NCI-H2029 treated with DMSO at 0.1 percent for 48 hours (cell line): ENCODE measurements at places on chromosomes 11 and 22.

DNA sequence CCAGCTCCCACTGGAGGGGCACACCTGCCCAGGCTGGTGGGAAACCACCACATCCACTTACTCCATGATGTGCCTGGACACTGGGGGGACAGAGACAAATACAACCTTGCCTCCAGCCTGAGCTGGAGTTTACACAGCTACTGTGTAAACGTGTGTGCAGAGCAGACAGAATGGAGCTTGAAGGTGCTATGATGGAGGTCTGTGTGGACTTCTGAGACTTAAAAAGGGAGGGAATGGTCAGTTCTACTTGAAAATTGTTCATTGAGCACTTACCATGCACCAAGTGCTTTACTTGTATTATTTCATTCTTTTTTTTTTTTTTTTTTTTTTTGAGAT lies 11.2 kb downstream of the CDCA5 start:
- no peak for DNase-seq

GRCh38 chr22:29831186-29831921 lies 6.7 kb downstream of the ASCC2 start:
- no peak for DNase-seq

- DNase-seq: no peak
These were observed 17.9 kb downstream of the CRELD2 start for GRCh38 chr22:49936018-49936972.

DNA sequence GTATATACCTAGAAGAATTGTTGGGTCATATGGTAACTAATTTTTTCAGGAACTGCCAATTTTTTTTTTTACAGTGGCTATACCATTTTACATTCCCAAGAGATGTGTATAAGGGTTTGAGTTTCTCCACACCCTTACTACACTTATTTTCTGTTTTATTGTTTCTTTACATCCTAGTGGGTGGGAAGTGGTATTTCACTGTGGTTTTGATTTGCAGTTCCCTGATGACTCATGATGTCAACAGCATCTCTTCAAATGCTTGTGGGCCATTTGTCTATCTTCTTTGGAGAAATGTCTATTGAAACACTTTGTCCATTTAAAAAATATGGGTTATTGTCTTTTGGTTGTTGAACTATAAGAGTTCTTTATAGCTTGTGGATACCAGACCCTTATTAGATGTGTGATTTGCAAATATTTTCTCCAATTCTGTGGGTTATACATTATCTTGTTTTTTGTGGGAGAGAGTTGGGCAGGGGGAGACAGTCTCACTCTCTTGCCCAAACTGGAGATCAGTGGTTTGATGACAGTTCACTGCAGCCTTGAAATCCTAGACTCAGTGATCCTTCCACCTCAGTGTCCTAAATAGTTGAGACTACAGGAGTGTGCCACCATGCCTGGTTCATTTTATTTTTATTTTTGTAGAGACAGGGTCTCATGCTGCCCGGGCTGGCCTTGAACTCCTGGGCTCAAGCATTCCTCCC lies 30.3 kb upstream of the PISD start:
- DNase-seq: no peak

GRCh38 chr22:45276507-45277105 lies 8.1 kb upstream of the UPK3A start:
- DNase-seq: no peak

DNA sequence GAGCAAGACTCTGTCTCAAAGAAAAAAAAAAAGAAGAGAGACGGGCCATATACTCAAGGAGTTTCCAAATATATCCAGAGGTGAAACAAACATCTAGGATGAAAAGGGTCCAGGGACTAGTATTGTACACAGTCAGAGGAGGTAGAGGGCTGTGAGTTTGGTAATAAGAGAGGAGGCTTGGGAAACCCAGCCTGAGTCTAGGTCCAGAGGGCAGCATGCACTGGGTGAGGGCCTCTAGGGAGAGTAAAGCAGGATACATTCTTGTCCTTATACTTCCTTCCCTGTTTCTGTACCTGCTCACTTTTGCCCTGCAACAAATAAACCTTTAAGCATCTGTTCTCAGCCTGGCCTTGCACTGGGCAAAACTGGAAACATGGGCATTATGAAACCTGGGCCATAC lies 31.5 kb downstream of the STIM1 start:
- DNase-seq: no peak

DNA sequence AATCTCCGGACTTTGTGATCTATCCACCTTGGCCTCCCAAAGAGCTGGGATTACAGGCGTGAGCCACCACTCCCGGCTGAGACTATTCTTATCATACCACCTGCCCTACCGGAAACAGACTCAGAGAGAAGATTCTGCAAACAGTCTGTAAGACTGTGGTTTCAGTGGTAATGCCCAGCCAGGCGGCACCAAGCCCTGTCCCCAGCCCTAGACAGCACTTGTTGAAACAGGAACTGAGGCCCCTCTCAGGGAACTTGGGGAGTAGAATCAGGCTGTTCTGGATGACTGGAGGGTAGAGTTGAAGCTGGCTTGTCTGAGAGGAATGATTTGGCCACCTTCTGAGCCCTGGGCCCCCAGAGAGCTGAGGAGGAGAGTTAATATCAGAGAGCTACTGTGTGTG lies 1.3 kb upstream of the INSC start:
- no peak for DNase-seq

DNA sequence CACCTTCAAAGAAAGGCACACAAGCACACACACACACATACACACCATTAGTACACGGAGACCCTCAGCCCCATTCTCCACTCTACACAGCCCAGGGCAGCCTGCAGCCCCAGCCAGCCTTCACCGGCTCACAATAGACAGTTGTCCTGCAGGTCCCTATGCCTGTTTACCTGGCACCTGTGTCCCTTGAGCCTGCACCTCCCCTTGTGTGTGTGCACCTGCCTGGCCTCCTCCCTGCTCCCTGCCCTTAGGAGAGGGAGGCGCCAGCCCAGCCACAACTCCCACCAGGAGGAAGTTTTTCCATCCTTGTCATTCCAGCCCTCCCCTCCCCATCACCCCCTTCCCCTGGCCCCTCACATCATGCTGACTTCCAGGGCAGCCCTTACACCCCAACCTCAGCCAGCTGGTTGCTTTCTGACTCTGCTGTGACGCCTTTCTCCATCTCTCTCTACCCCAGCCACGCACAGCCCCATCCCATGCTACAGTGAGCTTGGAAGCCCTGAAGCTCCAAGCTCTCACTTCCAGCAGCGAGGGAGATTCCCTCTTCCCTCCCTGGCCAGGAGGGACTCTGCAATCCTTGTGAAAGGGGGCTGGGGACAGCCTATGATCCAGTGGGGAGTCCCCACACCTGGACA lies 4.4 kb downstream of the AHNAK start:
- peak; percentile 20 for DNase-seq

DNA sequence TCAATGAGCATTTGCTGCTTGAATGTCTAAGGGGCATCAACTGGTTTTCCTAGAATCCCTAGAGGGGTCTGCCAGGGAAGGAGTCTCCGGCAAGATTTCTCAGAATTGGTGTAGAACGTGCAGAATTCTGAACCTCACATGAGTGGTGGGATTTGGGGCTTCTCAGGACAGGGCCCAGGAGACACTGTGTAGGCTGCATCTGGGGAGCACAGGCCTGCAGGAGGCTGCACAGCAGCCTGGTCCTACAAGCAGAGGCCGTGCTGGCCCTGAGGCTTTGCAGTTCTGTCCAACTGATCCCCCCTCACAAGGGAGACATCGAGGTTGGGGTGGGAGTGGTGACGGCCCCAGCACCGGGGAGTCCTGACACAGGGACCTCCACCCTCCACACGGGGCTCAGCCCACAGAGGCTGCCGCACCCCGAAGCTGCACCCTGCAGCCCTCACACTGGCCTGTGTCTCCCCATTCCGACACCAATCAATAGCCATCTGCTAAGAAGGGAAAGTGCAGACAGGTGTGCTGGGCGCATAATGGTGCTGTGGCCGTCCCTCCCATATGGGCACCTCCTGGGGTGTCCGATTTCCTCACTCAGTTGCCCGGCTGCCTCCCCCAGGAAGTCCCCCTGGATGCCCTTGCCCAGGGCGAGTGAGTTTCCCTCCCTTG lies 688.1 kb downstream of the BRD1 start:
- no peak for DNase-seq

DNA sequence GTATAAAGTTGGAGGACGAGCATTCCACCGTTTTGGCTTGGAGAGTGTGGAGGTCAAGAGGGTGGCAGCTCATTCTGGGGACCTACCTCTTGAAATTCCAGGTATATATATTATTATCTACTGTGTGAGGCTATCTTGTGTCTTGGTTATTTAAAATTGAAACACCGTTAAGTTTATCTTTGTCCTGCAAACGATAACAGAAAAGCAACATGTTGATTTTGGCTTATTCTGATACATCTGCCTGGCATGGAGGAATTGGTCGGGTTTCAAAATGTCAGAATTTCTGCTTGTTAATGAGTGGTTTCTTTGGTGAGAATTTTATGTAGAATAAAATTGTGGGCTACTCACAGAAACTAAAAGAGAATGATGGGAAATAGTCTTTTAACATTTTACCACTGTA lies 54.4 kb downstream of the SVIP start:
- no peak for DNase-seq

DNA sequence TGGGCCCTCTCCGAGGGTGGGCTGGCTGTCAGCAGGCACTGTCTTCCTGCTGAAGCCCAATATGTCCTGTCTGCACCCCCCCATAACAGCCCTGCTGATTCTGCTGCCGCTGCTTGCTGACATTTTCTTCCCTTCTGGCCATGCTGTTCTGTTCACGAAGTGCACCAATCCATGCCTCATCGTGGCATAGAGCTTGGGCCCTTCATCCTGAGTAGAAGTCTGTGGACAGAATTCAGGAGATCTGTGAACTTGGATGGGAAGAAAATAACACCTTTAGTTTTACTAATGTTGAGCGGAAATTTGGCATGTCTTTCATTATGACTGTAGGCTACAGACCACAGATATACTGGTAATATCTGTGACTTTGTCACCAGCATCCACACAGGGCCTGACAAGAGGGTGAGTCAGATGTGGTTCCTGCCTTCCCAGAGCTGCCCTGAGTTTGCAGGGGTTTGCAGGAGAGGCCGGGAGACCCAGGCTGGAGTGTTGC lies 14.1 kb upstream of the KIAA0930 start:
- DNase-seq: no peak

- no peak for DNase-seq
These were observed 45.9 kb downstream of the SLC1A2 start for GRCh38 chr11:35373284-35373933.

DNA sequence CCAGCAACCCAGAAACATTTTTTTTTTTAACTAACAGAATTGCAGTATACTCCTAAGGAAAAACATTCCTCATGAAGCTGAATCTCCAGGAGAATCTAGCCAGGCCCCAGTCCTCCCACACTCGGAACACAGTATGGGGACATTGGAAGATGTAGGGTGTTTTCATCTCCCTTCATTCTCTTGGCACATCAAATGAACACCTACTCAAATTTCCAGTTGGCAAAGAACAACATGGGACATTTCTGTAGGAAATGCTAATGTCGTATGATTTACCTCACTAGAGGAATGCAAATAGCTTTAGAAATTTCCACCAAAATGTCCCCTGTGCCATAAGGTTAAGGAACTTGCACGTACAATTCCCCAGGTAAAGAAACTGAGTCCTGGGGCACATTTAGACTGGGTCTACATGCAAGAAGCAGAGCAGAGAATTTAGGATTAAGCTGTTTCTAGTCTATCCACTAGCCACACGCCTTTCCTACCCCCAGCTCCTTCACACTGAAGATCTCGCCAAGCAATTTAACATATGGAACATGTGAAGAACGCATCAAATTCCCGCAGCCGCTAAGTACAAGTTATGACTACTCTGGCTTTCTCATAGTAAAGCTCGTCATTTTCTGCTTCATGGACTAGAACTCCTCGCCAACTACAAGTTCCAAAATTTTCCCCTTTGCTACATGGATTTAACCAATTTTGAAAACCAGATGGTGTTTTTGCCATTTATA lies 2.9 kb upstream of the CADM1 start:
- DNase-seq: no peak

DNA sequence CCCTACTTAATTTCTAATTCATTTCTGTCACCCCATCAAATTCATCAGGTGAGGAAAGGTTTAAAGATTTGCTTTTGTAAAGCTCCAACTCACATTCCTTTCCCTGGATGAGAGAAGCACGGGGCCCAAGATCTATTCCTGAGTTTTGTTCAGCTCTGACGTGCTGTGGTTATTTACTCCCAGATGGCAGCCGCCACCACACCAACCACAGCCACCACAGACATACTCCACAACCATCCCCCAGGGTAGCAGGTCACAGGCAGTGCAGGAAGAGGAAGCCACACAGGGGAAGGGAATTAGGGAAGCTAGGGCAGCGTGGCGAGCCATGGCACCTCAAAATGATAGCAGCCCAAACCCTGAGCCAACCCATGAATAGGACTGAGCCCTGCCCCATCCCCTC lies 63.5 kb upstream of the CSNK2A3 start:
- no peak for DNase-seq

GRCh38 chr11:114622858-114623257 lies 27.3 kb upstream of the NXPE4 start:
- DNase-seq: no peak

GRCh38 chr11:108729227-108729871 lies 64.5 kb downstream of the DDX10 start:
- no peak for DNase-seq

DNA sequence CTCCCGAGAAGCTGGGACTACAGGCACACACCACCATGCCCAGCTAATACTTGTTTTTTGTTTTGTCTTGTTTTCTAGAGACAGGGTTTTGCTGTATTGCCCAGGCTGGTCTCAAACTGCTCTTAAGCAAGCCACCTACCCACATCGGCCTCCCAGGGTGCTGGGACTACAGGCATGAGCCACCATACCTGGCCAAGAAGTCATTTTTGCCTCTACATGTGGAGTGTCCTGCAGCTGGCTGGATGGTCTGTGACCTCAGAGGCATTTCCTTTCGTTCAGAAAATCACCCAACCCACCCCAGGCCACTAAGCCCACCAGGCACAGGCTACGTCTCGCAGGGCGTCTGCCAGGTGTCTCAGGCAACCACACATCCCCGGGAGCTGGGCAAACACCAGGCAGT lies 12.8 kb downstream of the SHANK2 start:
- DNase-seq: no peak

DNA sequence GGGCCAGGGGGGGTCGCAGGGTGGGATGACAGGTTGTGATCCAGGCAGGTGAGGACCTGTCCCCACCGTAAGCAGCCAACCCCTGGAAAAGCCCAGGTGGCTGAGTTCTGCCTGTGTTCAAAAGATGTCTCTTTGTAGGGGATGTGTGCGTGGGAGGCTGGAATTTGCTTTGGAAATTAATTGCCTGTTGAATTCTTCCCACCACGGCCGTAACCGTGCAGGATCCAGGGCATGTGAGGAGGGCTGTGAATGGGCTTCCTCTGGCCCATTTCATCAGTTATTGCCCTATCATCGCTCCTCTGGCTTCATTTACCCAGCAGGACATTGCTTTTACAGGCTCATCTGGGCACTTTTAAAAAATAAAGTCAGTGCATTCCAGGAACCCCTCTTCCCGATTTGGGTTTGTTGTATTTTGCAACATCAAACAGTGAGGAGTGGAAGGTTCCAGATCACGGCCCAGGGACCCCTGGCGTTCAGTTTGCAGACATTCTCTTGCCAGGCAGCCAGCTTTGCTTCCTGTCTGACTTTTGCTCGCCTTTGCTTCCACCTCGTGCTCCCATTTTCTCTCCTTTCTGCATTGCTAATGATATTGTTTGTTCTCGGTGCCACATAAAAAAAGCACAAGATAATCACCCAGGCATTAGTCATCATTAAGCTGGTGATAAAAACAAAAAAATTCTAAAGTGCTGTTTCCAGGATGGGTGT lies 1306.6 kb downstream of the BRD1 start:
- no peak for DNase-seq

- no peak for DNase-seq
These were observed 26.4 kb upstream of the MYOD1 start for GRCh38 chr11:17692931-17693330.
